ENCODE measurements at places on chromosomes 5 and 9.

DNA sequence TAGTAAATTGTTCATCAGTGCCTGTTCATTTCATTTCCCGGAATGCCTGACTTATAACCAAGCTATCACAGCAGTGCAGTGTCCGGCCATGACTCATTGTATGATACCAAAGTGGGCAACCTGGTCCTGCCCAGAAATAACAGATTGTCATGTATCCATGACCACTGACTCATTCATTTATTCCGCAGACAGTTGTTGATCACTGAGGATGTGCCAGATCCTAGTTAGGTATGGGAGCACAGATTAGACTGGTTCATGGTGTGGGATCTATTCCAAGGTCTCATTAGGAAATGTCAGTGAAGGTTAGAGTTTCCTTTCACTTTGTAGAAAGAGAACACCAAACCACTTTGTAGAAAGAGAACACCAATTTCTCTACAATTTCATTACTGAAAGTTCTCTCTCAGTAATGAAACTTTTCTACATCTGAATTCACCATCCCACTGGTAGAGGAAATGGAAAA lies 8.7 kb downstream of the NREP start:
- H3K27me3 ChIP-seq, result peaks cover 2% of the 10 kb centered on the region
- H3K4me1 ChIP-seq, result no peaks in the 10 kb centered on the region
- H3K27ac ChIP-seq, result no peak overlapping the region
- H3K36me3 ChIP-seq, result no peaks in the 10 kb centered on the region
- no peak for DNase-seq

DNA sequence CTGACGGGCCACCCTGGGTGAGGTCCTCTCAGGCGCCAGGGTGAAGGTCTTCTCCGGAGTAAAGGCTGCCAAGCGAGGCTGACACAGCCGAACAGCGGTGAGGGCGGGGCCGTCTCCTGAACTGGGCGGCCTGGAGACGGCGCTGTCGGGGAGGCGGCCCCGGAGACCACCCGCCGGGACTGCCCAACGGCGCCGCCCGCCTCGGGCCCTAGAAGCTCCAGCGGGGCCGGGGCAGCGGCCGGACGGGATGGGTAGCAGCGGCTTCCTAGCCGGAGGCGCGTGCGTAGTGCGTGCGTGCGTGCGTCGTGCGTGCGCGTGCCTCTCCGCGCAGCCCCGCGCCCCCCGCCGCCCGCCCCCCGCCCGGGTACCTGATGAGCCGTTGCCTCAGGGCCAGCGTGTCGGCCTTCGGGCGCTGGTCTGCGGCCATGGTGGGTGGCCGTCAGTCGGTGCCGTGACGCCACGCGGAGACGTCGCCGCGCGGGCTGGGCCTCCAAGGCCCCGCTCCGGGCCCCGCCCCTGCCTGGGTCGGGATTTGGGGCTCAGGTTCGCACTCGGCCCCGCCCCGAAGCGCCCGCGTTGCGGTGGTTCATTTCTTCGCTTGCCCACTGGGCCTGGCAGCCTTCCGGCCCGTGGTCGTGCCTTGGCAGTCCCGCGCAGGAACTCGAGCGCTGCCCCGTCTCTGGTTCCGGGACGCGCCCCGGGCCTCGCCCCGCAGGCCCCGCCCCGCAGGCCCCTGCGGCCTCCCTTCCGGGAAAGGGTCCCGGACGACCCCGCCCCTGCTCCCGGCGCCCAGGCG lies at the start of gene PHYKPL:
PHYKPL (minus strand) TSS at position 679 of the 796 bp plus-strand sequence; CDS start at position 427, 252 bp downstream.
- peak within 1 kb of the TSS; percentile 89 for H3K27ac ChIP-seq
- peaks cover 32% of the 10 kb centered on the region for H3K36me3 ChIP-seq
- peak; percentile 83 for DNase-seq

- H3K27ac ChIP-seq, result no peak overlapping the region
- no peaks in the 10 kb centered on the region for H3K27me3 ChIP-seq
- no peak overlapping the region for H3K4me3 ChIP-seq
Observed at GRCh38 chr9:126403397-126403796, 76.8 kb downstream of the MVB12B start.

DNA sequence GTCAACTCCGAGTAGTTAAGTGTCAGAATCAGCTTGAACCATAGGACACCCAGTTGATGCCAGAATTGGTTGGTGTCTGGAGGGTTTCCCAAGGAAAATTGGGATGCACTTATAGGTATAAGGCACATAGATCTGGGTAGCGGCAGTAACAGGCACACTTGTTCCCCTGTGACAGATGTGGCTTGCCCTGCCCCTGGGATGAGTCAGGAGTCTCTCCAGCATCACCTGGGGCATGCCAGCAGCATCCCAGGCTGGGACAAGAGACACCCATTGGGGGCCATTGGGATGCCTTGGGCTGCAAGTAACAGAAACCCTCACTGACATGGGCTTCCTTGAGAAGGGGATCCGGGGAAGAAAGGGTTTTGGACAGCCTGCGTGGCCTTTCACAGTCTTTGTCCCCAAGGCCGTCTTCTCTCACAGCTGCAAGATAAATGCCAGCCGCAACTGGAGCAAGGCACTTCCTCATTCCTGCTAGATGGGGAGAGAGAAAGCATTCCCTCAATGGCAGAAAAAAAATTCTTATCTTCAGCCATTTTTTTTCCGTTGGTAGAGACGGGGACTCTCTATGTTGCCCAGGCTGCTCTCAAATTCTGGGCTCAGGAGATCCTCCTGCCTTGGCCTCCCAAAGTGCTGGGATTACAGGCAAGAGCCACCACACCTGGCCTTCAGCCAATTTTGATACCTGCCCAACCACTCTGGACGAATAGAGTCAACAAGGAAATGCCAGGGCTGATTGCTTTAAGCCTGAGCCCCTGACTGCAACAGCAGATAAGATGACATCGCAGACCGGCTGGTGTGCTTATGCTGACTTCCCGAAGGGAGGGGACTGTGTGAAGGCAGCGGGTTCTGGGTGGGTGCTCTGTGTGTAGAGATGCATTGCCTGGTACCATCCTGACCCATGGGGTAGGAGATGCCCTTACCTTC lies 13.3 kb upstream of the RNF130 start:
- peaks cover 2% of the 10 kb centered on the region for H3K27me3 ChIP-seq
- DNase-seq, result no peak
- no peaks in the 10 kb centered on the region for H3K36me3 ChIP-seq
- H3K27ac ChIP-seq, result no peak overlapping the region

GRCh38 chr5:36885566-36886485 lies 9.3 kb downstream of the NIPBL start:
- H3K4me1 ChIP-seq, result peaks cover 48% of the 10 kb centered on the region
- H3K36me3 ChIP-seq, result peaks cover 10% of the 10 kb centered on the region
- no peak overlapping the region for H3K27ac ChIP-seq
- H3K4me3 ChIP-seq, result no peak overlapping the region
- no peaks in the 10 kb centered on the region for H3K27me3 ChIP-seq
- DNase-seq, result no peak

DNA sequence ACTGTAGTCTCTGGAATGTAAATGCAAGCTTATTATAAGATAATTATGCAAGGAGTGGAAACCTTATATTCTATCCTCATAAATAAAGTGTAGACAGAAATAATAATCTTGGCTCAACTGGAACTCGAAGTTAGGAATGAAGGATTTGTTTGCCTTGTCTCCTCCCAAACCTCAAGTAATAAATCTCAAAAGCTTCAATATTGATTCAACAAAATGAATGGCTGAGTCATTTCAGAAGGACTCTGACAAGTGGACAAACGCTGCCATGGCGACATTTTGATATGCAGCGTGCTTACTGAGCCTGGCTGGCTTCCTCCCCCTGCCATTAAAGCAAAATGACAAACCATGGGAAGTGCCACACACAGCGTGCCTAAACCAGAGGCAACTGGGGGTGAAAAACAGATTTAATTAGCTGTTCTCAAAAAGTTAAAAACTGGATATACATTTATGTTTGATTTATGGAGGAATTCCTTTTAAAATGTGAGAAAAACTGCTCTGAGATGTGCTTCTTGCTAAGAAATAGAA lies 10.5 kb upstream of the ADGRV1 start:
- no peaks in the 10 kb centered on the region for H3K36me3 ChIP-seq
- no peak for DNase-seq
- no peak overlapping the region for H3K4me3 ChIP-seq

DNA sequence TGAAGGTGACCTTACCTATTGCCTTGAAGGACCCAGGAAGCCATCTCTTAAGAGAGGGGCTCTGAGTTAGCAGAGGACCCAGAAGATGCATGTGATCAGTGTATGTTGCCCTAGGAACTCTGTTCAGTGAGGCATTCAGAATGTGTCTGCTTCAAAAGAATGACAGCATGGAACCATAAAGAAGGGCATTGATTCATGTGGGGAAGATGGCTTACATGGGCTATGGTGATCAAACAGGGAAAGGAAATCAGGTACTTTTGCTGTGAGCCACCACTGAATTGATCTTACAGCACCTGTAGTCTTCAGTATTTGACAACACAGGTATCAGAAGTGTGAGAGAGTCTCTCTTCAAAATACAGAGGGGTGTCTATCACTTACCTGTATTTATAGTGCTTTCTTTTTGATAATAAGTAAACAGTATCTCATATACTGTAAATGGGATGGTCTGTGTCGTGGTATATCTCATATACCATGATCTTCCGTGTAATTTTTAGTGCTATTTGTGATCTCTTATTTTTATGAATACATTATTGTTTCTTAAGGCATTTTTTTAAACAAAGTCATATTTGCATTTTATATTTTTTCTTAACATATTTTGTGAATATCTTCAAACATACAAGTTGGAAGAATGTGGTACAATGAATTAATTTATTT lies 57.0 kb downstream of the FOCAD start:
- H3K27ac ChIP-seq, result no peak overlapping the region
- H3K4me3 ChIP-seq, result no peak overlapping the region
- H3K27me3 ChIP-seq, result no peaks in the 10 kb centered on the region
- peaks cover 2% of the 10 kb centered on the region for H3K36me3 ChIP-seq
- H3K4me1 ChIP-seq, result peaks cover 11% of the 10 kb centered on the region
- no peak for DNase-seq

DNA sequence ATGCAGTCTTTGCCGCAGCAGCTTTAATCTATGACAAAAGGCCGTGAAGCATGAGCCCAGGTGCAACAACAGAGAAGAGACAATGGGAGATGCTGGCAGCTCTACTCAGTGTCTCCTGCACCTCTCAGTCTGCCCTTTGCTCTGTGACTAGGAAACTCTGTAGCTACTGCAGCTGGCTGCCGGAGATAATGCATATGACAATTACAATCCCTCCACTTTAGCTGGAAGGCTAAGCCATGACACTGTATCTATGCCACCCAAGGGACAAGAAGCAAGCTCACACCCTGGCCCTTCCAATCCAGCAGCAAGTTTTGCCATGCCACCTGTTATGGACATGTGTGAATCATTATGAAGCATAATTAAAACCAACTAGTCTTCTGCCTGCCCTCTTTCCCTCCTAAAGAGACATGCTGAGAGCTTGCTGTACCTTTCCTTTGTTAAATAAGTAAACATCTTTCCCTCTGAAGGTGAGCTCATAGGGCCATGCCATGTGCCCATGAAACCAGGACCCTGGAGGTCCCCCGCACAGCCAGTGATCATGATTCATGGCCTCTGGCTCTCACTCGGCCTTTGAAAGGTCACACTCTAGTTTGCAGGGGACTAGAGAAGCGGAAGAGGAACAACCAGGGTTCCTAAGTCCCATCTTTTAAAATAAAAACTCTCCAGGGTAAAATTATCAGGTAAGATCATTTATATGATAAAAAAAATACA lies 219.4 kb downstream of the SPOCK1 start:
- no peaks in the 10 kb centered on the region for H3K4me1 ChIP-seq
- no peak overlapping the region for H3K4me3 ChIP-seq
- H3K27ac ChIP-seq, result no peak overlapping the region
- no peaks in the 10 kb centered on the region for H3K36me3 ChIP-seq
- DNase-seq, result no peak

DNA sequence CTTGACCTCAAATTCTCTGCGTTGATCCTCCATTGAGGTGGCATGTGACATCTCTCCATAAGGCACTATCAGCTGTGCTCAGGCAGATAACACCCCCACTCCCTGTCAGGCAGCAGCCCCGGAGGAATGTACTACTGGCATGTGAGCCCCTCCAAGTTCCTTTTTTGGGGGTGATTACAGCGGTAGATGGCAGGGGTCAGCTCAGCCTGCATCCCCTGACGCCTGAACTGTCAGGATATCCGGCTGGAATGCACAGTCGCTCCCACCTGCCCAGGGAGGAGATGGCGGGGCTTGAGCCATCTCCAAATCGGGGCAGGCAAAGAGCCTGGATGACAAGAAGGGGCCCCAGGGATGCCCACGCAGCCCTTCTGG lies 40.8 kb downstream of the FAM78A start:
- peaks cover 8% of the 10 kb centered on the region for H3K36me3 ChIP-seq
- H3K27me3 ChIP-seq, result no peaks in the 10 kb centered on the region
- no peak overlapping the region for H3K4me3 ChIP-seq
- H3K4me1 ChIP-seq, result peaks cover 74% of the 10 kb centered on the region
- no peak for DNase-seq
- peak overlapping the region; percentile 81 for H3K27ac ChIP-seq

DNA sequence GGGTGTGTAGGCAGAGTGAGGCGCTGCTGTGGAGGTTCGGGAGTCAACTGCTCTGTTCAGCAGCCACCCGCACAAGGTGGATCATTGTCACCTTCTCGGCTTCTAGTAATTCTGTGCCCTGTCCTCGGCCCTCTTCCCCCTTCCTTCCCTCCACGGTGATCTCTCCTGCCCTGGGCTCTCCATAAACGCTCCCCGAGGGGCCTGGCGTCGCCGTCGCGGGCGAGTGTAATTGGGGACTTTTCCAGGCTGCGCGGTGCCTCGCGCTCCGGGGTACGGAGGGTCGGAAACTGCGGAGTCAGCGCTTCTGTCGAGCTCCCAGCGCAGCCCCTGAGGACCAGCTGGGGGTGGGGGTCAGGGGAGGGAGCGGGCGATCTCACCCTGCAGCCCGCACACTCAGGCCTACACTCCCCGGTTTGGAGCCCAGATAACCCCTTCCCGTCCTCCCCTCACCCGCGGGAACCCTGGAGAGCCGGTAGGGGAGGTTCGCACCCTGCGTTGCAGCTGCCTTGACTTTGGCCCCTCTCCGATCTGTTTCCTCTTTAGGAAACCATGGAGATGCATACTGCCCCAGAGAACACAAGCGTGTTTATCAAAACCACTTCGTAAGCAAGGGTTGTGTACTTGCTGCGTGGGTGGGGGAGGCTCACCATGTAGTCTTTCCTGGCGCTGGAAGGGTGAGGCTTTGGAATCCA lies 188.3 kb upstream of the ZNF618 start:
- no peaks in the 10 kb centered on the region for H3K36me3 ChIP-seq
- H3K27me3 ChIP-seq, result peaks cover 17% of the 10 kb centered on the region
- no peak overlapping the region for H3K4me3 ChIP-seq
- H3K27ac ChIP-seq, result no peak overlapping the region
- no peak for DNase-seq

DNA sequence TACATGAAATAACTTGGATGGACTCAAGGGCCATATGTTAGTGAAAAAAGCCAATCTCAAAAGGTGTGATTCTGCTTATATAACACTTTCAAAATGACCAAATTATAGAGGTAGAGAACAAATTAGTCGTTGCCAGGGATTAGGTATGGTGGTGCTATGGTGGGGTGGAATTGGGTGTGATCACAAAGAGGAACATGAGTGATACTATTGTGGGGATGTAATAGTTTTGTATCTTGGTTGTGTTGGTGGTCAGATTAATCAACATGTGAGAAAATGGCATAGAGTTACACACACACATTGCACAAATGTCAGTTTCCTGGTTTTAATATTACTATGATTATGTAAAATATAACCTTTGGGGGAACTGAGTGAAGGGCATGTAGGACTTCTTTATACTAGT lies 31.9 kb downstream of the CAMK4 start:
- no peak for DNase-seq
- H3K36me3 ChIP-seq, result no peaks in the 10 kb centered on the region
- peak overlapping the region; percentile 77 for H3K27ac ChIP-seq
- H3K27me3 ChIP-seq, result no peaks in the 10 kb centered on the region

Data from CD4-positive, CD25-positive, alpha-beta regulatory T cell (primary cell).